ENCODE measurements at places on chromosomes 4 and X. TPM values are rescaled to one million over a fixed set of nuclear protein-coding genes. Genes with fewer than 3 reads are reported as not detected.

The ZBED1 gene
- 28.9 TPM for total RNA-seq

The CXCL11 gene
- total RNA-seq: 0.13 TPM

The CFAP99 gene
- not detected for total RNA-seq

The HTN3 gene
- not detected for total RNA-seq

The RAB9B gene
- not detected for total RNA-seq

The ADH7 gene
- not detected for total RNA-seq

The PABPC5 gene
- not detected for total RNA-seq

The SLC6A14 gene
- total RNA-seq: not detected

The BTK gene
- total RNA-seq: 0.20 TPM

The EXOC1 gene
- total RNA-seq: 14.1 TPM

The UGT2B10 gene
- total RNA-seq: 0.15 TPM

The CXorf65 gene
- not detected for total RNA-seq

The GPR78 gene
- not detected for total RNA-seq

The SLC38A5 gene
- total RNA-seq: 0.42 TPM

The MXRA5 gene
- total RNA-seq: not detected

The MORC4 gene
- 33.4 TPM for total RNA-seq

The EDA2R gene
- total RNA-seq: 12.4 TPM

The EVC2 gene
- total RNA-seq: 1.8 TPM

The CFI gene
- 0.65 TPM for total RNA-seq

The CITED1 gene
- total RNA-seq: 0.81 TPM

The IGSF1 gene
- 0.27 TPM for total RNA-seq

The KCTD8 gene
- total RNA-seq: not detected

The GNRHR gene
- not detected for total RNA-seq

The ALAS2 gene
- not detected for total RNA-seq

The TAF7L gene
- total RNA-seq: 0.20 TPM

The ACE2 gene
- not detected for total RNA-seq

The MAGEC3 gene
- not detected for total RNA-seq

The CLGN gene
- 4.9 TPM for total RNA-seq

The TSPAN7 gene
- 2.8 TPM for total RNA-seq

The PNMA6F gene
- total RNA-seq: not detected

The LANCL3 gene
- not detected for total RNA-seq

The IL1RAPL1 gene
- not detected for total RNA-seq

The PROM1 gene
- 0.59 TPM for total RNA-seq

The GATA1 gene
- total RNA-seq: not detected

The CTBP1 gene
- total RNA-seq: 86.3 TPM

The TMSB15B gene
- 6.0 TPM for total RNA-seq

The IL2 gene
- not detected for total RNA-seq
